Effector memory CD8-positive, alpha-beta T cell (primary cell): ENCODE measurements at places on chromosomes 4 and X.

DNA sequence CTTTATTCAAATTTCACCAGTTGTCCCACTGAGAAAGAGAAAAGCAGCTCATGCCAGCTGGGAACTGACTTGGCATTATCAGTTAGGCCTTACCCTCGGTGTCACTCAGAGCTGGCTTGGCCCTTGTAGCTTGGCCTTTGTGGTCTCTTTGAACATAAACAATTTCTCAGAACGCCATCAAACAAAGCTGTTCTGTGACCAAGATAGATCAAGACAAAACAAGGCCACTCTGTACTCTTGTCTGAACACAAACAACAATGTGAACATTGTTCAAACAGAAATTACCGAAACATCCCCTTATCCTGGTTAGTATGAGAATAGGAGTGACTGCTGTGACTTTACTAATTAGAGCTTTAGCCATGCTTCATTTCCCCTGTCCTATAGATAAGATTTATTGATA is 57.2 kb downstream of the DIPK2B start:
- DNase-seq = no peak

DNA sequence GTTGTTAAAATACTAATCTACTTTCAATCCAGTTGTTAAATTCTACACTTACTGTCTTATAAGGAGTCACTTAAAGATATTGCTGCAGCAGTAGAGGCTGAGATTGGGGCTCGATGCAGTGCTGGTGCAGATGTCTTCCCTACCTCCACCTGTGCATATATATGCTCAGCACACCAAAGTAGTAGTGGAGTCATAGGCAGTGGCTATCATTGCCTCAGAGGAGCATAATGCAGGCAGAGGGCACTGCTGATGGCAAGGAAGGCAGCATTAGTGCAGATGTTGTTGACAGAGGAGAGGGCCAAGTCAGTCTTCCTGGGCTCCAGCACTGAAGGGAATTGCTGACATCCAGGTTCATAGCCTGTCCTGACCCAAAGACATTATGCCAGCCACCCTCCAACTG is 35.1 kb downstream of the INPP4B start:
- no peak for DNase-seq

- DNase-seq = no peak
These were observed 46.8 kb downstream of the ARAP2 start for GRCh38 chr4:36197501-36197900.

DNA sequence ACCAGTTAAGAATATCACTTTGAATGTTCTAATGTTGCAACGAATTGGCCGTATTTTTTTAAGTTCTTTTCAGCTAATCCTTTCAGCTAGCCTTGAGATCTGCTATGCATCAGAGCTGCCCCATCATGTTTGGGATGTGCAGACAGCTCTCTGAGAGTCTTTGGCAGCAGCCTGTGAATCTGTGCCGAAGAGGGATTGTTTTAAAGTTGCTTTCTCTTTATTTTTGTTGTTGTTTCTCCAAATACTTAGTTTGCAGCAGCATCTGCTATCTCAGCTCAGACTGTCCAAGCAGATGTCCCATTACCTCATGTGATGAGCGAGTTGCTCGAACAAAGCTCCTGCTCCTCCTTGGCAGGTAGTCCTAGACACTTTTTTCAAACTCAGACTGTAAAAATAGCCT is 1002.5 kb upstream of the INTU start:
- no peak for DNase-seq

DNA sequence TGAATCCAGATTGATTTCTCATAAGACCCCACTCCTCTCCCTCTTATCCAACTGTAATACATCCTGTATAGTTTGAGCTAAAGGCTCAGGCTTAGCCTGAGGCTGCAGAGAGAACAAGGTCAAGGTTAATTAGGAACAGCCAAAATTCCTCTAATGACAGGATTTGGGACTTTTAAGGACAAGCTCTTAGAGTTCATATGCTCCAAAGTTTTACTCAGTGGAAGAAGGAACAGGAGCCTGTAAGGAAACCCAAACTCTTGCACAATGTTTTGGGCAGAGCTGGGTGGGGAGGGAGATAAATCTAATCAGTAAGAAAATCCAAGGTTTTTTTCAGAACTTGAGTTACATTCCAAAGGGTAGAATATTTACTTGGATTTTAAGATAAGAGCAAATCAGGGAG is 238.8 kb downstream of the QDPR start:
- DNase-seq = no peak

DNA sequence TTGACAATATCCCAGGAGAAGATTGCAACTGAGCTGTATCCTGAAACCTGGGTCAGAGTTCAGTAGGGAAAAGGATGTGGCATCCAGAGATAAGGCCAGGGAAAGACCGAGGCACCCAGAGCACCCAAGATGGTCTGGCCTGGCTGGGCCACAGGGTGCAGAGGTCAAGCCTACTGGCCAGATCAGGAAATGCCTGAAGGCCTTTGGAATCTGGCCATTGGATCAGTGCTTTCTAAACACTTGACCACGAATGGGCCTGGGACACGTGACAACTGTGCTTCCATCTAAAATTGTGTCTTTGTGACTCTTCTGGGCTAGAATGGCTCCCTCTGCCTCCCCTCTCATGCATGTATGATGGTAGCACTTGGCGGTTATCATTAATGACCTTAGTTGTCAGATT is 316.9 kb downstream of the EVC2 start:
- no peak for DNase-seq

DNA sequence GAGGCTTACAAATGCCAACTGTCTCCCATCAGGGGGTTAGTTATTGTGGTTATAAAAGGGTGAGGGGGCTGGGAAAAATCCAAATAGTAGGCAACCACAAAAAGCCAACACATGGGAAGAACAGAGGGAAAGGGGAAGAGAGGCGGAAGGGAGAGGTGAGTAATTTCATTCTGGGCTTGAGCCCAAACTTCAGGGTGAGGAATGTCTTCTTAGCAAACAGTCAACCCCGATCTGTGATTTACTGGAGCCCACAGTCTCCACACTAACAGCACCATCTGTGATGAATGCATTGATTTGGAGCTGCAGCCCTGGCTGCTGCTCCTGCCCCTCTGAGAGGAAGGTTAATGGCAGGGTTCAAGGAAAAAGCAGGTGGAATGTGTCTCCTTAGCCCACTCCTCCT is 162.2 kb upstream of the GPR101 start:
- DNase-seq = no peak

DNA sequence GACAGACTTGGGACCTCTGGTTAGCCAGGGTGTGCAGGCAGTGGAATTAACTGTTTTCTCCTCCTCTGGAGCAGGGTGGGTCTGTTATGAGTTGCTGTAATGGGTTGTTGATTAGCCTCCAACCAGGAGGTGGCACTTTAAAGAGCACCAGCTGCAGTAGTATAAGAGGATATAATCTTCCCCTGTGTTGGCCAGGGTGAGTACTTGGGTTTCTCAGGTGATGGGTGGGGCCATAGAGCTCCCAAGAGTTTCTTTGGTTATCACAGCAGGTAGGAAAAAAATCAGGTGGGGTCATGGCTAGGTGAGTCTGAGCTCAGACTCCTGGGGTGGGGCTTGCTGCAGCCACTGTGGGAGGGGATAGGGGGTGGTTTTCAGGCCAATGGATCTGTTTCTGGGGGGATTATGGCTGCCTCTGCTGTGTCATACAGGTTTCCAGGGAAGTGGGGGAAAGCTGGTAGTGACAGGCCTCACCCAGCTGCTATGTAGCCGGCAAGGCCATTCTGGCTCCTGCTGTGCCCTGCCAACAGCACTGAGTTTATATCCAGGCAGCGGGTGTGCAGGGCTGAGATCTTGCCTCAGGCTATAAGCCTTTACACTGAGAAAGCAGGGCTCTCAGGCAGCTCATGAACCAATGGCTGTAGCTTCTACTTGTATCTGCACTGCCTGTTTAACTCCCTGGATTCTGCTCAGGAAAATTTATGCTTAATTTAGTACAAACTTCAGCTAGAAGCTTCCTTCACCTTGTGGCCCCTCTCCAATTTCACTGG is 70.1 kb downstream of the CCNG2 start:
- no peak for DNase-seq

DNA sequence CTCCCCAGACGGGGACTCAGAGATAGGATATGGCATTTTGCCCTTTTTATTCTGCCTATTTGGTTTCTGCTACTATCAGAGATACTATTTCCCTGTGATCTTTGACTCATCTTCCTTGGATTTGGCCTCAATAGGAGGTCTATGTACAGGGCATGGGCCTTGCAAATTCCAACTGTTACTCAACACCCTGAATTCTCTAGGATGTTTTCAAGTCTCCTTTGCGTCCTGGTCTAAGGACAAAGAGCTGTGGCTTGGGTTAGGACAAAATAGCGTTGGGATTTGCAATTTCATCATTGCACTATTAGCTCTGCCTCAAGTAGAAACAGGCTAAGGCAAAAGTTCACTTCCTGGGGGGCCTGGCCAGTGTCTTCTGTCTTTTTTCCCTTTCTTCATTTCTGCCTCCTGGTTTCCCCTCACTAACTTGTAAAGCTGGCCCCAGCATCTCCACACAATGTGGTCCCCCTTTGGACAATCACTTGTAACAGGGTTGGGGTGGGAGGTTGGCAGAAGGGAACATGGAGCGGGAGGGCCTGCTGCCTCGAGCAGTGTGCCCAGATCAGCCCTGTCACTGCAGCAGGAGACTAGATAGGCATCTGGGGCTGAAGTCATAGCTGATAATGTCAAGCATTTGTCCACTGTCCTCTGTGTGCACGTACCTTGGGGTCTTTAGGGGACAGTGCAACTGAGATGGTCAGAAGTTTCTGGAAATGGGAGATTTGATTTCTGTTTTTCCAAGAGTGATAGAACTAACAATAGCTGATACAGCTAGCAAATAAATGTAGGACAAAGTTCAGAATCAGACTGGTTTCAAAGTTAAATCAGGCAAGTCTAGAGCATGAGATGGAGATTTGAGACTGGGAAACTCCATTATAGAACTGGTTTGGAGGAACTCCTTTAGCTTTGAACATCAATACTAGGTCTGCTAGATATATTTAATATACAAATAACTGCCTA is 25.8 kb upstream of the STBD1 start:
- no peak for DNase-seq

DNA sequence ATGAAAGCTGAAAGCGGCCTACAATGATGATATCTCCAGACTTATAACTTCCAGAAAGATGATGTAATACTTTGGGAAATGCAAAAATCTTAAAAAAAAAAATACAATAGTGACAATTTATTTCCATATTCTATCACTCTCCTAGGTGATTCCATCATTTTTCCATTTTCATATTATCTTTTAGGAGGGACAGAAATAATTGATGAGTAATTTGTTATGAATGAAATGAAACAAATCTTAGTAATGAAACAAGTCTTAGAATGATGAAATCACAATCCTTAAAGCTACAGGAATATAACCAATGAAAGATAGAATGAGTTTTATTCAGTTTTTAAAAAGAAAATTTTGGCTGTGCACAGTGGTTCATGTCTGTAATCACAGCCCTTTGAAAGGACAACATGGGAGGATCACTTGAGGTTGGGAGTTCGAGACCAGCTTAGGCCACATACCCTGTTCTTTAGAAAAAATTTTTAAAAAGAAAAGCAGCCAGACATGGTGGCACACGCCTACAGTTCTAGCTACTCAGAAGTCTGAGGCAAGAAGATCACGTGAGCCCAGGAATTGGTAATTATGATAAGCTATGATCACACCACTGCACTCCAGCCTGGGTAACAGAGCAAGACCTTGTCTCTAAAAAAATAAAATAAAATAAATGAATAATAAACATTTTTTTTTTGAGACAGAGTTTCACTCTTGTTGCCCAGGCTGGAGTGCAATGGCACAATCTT is 21.7 kb downstream of the CLOCK start:
- no peak for DNase-seq

GRCh38 chr4:172202480-172203076 is 389.4 kb downstream of the GALNTL6 start:
- DNase-seq = no peak

DNA sequence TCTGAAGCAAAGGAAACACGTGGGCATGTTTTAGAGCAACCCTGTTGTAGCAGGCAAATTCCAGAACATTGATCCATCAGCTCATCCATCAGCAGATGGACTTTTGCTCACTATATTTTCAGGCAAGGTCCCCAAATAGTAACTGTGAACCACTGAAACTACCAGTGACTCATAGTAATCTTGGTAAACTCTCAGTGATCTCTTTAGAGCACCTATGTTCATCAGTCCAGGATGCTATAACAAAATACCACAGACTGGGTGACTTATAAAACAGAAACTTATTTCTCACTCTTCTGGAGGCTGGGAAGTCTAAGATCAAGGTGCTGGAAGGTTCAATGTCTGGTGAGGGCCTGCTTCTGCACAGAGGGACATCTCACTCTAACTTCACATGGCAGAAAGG is 28.9 kb upstream of the BTC start:
- no peak for DNase-seq

DNA sequence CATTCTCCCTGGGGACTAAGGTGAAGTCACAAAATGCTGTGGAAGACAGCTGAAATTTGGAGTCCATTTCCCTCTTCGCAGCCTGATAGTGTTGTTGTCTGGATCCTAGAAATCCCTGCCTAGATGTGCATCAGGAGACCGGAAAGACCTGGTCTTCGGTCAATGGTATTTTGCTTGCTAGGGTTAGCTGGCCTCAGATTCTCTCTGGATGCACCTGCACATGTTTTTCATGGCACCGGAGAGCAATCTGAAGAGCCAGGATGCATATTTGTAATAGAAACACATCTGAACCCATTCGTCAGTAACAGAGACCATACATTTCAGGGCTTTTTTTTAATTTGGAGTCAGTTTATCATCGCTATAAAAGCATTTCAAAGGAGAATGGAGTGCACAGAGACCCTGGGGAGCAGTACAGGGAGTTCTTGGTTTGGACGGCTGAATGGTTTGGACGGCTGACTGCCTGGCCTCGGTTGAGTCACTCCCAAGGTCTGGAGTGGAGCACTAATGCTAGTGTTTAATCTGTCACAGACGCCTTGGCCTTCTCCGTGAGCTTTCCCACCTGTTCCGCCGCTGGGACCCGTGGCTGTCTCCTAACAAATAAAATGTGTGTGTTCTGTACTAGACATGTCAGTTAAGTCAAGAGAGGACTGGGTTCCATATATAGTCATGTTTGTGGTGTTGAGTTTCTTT is 7.5 kb upstream of the PDLIM3 start:
- no peak for DNase-seq

- no peak for DNase-seq
These were observed 4.1 kb upstream of the GPC3 start for GRCh38 chrX:133989490-133989889.

DNA sequence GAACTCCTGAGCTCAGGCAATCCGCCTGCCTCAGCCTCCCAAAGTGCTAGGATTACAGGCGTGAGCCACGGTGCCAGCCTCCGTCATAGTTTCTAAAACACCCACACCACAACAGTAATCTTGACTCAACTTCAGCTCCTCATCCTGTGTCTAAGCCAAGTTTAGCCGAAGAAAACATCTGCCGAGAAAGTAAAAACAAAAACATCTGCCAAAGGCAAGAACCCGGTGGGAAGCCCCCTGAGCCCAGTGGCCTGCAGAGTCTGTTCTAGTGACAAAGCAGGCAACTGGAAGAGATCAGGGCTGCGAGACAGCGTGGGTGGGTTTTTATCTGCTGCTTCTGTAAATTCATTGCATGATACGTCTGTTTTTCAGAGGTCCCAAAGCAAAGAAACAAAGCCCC is 26.6 kb upstream of the CD99 start:
- DNase-seq = no peak

DNA sequence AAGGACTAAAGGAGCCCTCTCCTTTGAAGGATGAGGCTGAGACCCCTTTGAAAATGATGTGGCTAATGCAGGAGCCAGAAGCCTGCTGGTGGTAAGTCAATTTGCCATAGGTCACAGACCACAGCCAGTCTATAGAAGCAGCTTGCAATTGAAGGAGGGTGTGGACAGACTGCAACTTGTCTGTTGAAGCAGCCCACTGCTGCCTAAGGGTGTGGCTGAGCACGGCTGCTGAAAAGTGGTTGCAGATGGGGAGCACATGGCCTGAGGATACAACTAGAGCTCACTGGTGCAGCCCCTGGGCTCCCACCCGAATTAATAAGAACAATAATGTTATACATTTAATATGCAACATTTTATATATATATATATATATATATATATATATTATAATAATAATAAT is 11.4 kb upstream of the EXOC1L start:
- DNase-seq = no peak
